Kidney glomerular epithelial cell (primary cell): ENCODE measurements at places on chromosomes 6 and 20.
A peak's percentile ranks its signal among the peaks of the same experiment; 100 is the strongest.

- no peak for DNase-seq
Measured at GRCh38 chr6:74439123-74439811, 743.3 kb downstream of the CD109 start.

DNA sequence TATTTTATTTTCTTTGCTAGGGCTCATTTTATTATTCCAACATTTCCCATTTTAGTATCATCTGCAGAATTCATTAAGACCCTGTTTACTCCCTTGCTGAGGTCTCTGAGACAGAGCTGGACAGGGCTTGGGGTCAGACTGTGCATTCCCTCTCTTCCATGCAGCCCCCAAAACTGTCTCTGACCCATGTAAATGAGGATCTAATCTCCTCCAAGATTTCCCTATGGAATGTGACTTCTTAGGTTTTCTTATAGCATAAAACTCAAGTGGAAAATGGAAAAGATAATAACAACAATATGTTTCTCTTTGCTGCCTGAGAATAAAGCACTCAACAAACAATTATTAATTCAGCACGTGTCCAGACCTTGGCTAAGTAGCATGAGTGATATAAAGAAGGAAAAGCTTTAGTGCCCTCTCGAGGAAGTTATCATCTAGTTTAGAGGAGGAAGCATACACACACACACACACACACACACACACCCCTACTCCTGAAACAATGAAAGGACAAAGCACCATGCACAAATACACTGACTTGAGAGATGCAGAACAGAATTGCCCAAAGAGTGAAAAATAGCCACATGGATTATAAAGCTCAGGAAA, 815.5 kb downstream of the BCKDHB start:
- DNase-seq: no peak

DNA sequence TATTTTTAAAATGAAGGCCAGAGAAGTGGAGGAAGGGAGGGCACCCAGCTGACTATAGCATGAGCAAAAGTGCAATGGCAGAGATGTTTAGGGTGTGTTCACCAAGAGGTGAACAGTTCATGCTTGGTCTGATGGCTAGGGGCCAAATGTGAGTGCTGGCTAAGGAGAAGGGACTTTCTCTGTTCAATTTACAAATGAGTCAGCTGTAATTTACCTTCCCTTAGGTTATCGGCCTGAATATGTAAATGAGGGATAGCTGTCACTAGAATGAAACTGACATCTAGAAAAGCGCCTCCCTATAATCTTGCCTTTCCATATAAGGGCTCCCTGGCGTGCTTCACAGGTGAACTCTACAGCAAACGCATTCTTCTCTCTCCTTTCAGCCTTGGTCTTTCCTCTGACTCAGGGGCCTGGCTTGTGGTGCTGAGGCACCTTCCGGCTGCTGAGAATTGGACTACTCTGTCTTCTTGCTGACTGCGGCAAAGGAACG, 114.7 kb upstream of the BACH2 start:
- DNase-seq: no peak

- DNase-seq: no peak
Measured at GRCh38 chr6:1957746-1958145, 287.7 kb downstream of the GMDS start.

DNA sequence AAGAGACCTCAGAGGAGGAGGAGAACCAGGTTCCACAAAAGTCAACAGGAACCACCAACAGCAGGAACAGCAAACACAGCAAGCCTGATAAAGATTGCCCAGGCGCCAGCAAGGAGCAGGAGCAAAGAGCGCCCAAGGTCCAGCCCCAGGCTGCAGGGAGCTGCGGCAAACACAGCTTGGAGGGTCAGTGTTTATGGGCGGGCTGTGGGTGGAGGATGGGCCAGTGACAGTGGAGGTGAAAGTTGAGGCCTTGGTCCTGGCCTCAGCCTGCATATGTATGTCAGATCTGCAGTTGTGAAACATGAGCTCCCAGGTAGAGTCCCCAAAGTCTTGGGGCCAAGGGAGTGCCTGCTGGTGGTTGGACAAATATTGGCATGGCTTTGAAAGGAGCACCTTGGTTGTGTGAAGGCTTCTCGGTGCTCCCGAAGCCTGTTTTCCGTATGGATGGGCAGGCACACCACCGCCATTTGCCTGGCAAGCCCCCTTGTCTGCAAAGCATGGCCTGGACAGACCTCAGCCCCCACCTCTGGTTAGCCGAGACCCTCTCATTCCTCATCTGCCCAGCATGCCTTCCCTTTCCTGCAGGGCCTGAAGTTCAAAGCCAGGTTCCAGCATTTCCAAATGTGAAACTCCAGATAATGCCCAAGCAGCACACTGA, 2.0 kb upstream of the CAPN11 start:
- no peak for DNase-seq

DNA sequence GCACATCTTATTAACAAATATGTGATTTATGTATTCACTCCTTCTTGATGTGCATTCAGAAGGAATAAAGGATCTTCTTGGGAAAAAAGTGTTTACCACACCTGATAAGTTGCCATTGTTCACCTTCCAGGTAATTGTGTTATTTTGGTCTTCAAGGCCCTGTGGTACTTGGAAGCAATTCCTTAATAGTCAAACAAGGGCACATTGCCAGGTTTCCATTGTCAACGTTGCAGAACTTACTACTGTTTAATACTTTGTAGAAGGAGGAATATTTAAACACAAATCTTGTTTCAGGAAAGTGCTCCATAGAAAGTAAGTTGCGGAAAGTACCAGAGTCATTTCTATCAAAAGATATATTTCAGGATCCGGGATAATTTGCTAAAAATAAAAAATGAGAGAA, 129.5 kb upstream of the SGK1 start:
- no peak for DNase-seq

GRCh38 chr6:30703821-30704220, 13.0 kb upstream of the NRM start:
- DNase-seq: no peak

- no peak for DNase-seq
Measured at GRCh38 chr6:105624021-105624420, 221.1 kb upstream of the PREP start.

GRCh38 chr6:130366107-130367005, 539 bp downstream of the TMEM200A start:
- no peak for DNase-seq

DNA sequence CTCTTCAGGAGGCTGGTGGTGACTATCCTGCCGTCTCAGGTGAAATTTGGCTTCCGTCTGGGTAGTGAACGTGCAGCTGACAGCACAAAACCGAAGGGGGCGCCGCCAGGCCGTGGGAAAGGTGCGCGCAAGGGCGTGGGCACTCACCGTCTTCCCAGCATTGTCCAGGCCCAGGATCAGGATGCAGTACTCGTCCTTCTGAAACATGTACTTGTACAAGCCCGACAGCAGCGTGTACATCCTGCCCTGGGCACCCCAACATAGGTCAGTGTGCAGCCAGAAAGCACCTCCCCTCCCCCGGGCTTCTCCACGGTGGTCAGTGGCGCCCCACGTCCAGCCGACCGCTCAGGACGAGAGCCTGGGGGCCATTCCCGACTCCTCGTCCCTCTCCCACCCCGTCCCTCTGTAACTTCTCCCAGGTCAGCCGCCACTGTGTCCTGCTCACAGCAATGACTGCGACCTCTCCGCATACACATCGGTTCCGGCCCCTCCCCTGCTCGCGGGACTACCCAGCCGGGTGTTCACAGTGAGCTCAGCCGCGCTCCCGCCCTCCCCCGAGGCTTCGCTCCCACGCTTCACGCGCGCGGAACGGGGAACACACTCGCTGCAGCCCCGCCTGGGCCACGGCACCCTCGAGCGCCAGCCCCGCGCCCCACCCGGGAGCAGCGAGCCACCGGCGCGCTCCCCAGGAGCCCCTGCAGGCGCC, 771 bp downstream of the ARFRP1 start:
- DNase-seq: no peak

GRCh38 chr6:31497531-31498476, at the start of gene MICB:
MICB (plus strand) TSS chr6:31498145; CDS start chr6:31498194, 49 bp downstream.
- DNase-seq: peak; percentile 74

DNA sequence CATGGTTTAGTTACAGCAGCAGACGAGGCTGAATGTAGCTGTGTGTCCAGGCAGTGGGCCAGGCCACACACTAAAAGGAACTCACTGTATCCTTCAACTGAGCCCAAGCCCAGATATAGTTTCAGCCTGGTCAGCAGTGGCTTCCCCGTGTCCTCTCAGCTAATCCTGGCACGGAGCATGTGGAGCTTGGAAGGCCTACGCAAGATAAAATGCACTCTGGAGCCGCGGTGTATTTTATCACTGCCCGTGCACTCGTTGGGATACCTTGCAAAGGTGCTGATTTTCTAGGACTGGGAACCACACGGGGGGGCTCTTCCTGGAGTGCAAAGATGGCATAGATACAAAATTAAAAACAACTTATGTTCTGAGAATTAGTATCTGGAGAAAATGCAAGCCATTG, 48.4 kb upstream of the IYD start:
- DNase-seq: no peak

DNA sequence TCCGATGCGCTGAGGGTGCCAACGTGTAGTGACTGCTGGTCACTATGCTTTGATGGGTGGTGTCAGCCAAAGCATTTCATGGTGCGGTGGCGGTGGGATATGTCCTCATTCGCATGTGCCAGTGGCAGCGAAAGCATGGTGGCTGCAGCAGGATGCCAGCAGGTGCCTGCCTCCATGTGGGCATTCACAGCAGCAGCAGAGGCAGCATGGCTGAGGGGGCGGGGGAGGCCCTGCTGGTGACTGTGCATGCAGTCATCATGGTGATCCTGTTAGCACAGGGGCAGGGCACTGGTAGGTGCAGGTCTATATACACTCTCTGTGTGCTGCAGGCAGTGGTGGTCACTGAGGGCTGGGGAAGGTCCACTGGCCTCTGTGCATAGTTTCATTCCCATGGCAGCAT, 22.0 kb downstream of the FIG4 start:
- no peak for DNase-seq

GRCh38 chr6:96391776-96392360, 129.7 kb upstream of the UFL1 start:
- no peak for DNase-seq

- DNase-seq: no peak
Measured at GRCh38 chr6:167663784-167664443, 162.8 kb upstream of the AFDN start.

- DNase-seq: no peak
Measured at GRCh38 chr6:147117011-147117410, 87.2 kb upstream of the STXBP5 start.

GRCh38 chr6:131937226-131937625, 13.9 kb downstream of the CCN2 start:
- peak; percentile 25 for DNase-seq

GRCh38 chr6:49551078-49551865, 804 bp downstream of the C6orf141 start:
- peak; percentile 50 for DNase-seq

DNA sequence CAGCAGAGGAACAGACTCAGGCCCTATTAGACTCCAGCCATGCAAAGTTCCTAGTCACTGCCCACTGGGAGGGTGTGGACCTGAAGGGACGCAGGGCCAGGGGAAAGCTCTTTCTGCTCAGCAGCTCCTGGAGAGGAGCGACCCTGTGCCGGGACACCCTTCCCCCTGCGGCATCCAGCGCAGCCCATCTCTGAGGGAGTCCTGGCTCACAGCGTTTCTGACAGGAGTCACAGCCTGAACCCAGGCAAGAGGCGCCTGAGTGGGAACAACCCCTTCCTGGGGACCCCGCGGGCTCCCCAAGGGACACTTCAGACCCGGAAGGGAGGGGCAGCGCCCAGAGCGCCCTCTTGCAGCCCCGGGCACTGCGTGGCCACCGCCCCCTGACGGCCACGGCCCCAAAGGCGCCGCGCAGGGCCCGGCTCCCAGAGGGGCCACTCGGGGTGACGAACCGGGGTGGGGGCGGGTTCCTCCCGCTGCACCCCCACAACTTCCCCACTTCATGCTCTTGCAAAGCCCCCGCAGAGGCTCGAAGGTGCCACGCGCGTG, 862 bp downstream of the UCKL1 start:
- DNase-seq: no peak

- no peak for DNase-seq
Measured at GRCh38 chr6:145204301-145204700, 531.0 kb downstream of the EPM2A start.

DNA sequence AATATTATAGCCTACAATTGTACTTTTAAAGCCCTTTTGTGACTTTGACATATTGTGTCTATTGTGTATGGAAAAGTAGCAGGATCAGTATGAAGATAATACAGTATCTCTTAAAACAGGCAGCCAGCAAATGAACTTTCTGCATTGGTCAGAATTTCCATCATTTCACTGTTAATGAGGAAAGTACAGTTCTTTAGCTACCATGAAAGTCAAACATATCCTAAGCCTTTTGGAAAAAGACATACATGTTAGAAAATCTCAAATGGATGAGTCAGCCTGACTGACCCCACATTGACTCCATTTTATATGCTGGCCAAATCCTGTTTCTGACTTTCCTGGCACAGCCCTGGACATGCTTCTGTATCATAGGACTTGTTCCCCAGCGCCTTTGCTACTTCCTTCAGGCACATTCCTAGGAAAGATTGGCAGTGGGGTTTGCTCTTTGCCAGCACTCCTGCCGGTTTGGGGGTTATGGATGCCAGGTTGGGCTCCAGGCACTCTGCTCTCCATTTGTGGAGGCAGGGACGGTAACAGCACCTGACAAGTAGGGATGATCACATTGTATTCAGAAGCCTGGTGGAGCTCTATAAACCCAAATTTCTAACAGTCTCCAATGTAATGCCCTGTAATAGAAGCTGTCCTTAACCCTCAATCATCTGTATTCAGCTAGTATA, 43.7 kb downstream of the TOP1 start:
- no peak for DNase-seq

GRCh38 chr6:6968357-6968730, 139.4 kb upstream of the RREB1 start:
- no peak for DNase-seq

DNA sequence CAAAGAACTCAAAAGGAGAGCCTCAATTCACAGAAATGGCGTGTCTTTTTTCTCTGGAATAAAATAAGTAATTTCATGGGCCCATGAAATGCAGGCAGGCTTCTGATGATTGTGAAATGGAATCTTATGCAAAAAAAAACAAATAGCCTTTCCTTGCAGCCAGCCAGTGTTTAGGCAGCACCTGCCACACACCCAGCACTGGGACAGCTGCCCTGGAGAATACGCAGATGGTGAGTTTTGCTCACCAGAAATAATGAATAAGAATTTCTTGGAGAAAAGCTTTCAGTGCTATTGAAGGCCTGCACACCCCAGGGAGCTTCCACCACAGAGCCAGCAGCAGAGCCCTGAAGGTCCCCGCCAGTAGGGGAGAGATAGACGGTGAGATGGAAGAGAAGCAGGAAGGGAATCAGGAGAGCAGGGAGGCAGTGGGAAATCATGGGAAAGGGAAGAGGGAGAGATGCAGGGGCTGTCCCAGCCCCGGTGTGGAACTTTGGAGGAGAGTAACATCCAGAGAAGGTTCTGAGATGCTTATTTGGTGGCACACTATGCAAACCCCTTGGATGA, 54.9 kb downstream of the PXDC1 start:
- no peak for DNase-seq

DNA sequence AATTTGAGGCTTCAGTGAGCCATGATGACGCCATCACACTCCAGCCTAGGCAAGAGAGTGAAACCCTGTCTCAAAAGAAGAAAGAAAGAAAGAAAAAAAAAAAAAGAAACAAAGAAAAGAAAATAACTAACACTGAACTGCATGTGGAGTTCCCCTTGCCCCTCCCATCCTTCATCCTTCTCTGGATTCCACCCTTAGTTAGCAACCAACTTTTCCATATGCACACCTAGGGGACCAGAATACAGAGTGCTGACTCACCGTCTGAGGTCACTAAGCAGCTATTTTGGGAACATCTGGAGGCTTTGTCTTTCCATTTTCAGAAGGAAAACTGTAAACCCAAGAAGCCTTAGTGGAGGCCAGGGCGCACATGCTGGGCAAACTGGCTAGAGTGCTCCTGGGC, 257.4 kb downstream of the MAFB start:
- no peak for DNase-seq

- peak; percentile 0 for DNase-seq
Measured at GRCh38 chr6:74073429-74073828, 377.4 kb downstream of the CD109 start.
